ENCODE measurements at places on chromosomes 3 and 15. TPM values are rescaled to one million over a fixed set of nuclear protein-coding genes. Genes with fewer than 3 reads are reported as not detected.

GRCh38 chr15:58453931-58454793 is 22.4 kb downstream of the LIPC start:
- no peak for DNase-seq

DNA sequence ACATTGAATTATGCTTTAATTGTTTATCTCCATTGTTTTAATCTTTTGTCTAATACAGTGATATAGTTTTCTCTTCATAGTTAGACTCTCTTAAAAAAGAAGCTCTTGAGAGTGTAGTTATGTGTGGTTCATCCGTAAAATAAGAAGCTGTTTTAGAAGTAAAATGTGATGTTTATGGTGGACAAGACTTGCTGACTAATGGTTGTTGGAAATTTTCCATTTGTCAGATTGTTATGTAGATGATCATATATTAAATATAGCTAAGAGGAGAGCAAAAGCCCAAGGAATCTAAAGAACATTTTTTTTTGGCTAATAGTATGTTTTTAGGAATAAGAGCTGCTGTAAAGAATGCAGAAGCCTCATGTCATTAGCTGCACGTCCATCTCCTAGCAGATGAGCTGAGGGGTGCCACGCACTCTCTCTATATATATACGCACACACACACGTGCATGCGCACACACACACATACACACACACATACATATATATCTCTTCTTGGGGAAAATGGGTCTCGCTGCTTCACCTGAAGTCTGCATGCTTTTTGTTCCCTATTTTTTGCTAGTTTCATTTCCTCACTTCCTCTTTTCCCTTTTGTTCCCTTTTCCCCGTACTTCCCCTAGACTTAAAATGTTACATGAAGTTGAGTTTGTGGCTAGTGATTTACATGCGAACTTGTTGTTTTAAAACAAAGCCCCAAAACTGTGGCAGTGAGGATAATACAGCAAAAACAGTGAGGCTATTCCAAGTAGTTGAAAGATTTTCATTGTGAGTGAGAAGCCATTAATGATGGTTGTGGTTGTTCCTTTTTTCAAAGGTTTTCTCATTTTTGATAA is 107.8 kb downstream of the MBNL1 start:
- no peak for DNase-seq

DNA sequence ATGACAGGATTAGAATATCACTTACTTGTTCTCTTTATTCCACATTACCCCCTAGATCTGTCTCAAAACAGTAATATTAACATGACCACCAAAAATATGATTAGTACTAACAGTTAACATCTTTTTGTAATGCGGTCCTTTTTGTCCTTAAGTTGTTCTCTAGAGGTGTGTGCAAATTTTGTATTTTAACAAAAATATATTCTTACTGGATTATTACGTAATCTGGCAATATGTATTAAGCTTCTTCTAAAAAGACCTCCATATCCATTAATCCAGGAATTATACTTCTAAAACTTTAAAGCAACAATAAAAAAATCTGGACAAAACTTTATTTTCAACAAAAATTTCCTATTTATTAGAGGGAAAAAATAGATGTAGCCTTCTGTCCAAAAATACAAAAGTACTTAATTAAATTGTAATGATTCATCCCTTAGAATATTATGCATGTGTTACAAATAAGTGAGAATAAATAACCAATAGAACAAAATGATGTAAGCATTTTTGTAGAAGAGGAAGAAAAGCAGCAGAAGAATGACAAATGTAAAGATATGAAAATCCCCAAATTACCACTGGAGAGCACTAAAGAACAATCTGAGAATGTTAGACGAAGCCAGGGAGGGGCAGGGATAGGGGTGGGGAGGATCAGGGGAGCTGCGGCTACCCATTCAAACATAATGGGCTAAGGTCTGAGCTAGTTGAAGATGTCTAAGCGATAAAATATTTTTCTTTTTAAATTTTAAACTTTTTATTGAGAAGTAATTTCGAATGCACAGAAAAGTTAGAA is 945.6 kb downstream of the MCTP2 start:
- no peak for DNase-seq

Gene IMPG2
- total RNA-seq = 0.13 TPM

Measured in mesenteric fat pad (tissue), 1 donor.